ENCODE measurements at places on chromosomes 2 and 18.

GRCh38 chr2:60581433-60582282, 28.2 kb upstream of the BCL11A start:
- DNase-seq = peak; percentile 72

- DNase-seq = no peak
These were observed 127.0 kb downstream of the ST6GAL2 start for GRCh38 chr2:106758901-106759497.

DNA sequence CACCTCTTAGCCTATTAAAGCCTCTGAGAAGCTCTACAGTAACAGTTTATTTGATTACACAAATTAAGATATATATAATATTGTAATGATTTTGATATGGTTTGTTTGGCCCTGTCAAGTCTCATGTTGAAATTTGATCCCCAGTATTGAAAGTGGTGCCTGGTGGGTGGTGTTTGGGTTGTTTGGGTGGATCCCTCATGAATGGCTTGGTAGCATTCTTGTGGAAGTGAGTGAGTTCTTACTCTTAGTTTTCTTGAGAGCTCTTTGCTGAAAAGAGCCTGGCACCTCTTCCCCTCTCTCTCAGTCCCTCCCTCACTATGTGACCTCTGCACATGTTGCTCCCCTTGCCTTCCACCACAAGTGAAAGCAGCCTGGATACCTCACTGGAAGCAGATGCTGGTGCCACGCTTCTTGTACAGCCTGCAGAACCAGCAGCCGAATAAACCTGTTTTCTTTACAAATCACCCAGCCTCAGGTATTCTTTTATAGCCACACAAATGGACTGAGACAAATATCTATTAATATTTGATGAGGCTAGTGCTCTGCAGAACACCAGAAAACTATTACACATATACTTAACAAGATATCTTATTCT, 52.8 kb downstream of the SLC4A10 start:
- DNase-seq = no peak

DNA sequence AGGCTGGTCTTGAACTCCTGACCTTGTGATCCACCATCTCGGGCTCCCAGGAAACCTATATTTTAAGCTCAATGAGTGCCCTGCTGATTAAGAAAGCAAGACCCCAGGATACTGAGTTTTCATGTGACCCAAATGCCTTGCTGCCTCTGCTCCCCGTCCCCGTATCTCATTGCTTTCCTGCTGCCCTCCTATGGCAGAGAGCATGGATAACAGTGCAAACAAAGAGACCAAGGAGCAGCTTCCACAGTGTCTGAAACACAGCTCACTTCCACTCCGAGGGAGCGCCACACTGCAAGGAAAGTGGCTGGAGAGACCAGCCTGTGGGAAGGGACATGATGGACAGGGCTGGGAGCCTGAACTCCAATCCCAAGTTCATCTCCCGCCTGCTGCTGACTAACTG, 246.8 kb downstream of the TMEM182 start:
- DNase-seq = no peak

- no peak for DNase-seq
These were observed 155.1 kb upstream of the RASGRP3 start for GRCh38 chr2:33321236-33321771.

DNA sequence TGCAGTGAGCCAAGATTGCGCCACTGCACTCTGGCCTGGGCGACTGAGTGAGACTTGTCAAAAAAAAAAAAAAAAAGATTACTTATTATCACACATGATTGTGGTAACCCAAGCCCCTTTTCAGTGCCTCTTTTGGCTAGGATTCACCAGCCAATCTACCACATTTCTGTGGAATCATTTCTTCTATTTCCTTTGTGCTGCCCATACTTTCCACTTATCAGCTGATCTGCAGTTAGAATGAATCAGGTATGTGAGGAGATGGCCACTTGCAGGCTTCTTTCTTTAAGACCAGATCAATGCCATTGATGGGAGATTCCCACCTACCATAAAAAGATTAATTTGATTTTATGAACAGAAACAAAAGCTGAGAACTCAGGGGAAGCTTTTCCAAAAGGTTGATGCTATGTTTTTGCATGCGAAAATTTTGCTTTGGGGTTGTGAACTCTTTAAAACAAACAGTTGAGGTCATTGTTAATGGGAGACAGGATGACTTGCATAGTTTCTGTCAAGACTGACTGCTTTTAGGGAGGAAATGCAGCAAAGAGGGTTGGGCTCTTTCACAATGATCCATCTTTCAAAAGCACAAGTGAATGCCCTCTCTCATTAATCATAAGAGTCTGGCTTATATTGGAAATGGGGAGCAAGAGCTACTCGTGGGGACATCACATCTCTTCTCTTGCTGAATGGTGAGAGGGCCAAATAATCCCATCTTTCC, 66.9 kb upstream of the CYP26B1 start:
- no peak for DNase-seq

DNA sequence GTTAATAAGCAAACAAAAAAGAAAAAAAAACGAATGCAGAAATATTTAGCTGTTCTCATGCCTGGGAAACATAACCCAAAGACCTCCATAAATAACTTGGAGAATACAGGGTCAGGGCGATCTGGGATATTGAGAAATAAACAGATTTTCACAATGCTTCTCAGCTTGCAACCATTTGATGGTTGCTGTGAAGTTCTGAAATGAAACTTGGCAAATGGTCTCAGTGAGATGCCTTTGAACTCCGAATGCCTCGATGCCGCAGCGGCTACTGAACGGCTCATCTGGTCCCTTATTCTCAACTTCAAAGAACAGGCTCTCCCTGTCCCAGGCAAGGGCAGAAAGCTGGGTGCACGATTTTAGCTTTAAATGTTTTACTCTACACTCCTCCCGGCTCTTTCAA, 78.1 kb downstream of the ZNF516 start:
- no peak for DNase-seq

GRCh38 chr2:31238906-31239592, 5.1 kb downstream of the EHD3 start:
- no peak for DNase-seq

GRCh38 chr18:24726727-24727492, 266.5 kb downstream of the HRH4 start:
- peak; percentile 35 for DNase-seq

GRCh38 chr2:195092341-195092740, 564.7 kb upstream of the SLC39A10 start:
- DNase-seq = no peak

DNA sequence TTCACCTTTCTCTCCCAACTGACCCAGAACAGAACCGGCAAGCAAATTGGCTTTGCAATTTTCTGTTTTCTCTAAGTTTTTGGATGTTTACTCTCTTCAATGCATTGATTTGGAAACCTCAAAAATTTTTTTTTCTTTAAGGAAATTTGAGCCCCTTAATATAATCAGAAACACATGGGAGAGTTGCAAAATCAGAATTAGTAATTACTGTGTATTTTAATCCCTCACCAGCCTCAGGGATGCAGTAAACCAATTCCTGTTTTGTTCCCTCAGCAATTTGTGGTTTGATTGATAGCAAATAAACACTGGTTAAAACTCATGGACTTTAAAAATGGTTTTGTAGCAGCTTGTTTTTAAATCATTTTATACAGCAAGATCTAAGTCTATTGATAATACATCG, 281.5 kb downstream of the NEDD4L start:
- no peak for DNase-seq

GRCh38 chr2:29702276-29702675, 219.1 kb downstream of the ALK start:
- DNase-seq = no peak

DNA sequence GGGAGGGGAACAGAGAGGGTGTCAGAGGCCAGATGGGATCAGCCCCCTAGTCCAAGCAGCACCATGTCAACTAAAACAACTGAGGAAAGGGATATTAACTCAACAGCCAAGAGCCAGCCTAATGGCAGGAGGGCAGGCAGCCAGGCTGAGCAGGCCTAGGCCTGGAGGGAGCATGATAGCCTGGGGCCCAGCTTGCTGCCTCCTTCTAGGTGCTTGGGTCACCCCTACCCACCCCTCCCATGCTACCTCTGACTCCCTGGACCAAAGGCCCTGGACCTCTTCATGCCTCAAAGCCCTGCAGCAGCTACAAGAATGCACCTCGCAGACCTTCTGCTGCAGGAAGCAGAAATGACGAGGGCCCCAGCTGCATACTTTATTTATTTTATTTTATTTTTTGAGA, 22.1 kb upstream of the TNS1 start:
- DNase-seq = no peak

GRCh38 chr2:98975611-98976010, 39.6 kb upstream of the CRACDL start:
- DNase-seq = no peak

DNA sequence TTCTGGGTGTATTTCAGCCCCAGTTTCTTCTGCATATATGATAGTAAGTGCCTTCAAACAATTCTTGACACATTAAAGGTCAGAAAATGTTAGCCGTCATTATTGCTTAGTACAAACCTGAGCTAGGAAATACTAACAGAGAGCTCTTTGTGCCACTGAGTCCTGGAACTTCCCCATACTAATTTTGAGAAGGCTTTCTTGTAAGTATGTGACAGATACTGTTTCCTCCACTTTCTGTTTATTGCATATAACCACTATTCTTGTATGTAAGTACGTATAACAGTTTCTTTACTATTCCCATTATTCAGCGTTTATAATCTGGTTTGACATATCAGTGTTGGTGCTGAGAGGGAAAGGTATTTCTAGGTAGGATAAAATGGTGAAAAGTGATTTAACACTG, 9.8 kb downstream of the PPP1CB start:
- DNase-seq = no peak

- no peak for DNase-seq
These were observed 7.4 kb upstream of the FHL2 start for GRCh38 chr2:105406221-105406620.

DNA sequence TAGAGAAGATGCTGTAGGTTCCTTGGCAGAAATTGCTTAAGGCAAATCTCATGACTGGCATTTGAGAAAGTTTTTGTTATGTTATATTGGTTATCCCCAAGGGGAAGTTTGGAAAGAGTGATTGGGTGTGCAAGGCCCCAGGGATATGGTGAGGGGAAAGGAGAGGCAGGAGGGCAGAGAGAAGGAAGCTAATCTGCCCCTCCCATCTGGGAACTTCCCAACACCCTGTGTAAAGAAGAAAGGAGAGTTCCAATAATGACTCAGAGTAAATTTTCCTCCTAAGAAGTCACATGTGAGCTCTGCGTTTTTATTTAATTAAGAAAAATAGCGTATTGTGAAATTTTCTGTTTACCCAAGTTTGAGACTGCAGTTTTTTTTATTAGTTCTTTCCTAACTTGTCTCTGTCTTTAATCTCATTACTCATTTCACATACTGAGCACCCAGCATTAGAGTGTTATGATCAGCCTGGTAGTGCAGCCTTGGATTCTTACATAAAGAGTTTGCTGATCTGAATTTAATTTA, 3.1 kb upstream of the KYNU start:
- DNase-seq = no peak

DNA sequence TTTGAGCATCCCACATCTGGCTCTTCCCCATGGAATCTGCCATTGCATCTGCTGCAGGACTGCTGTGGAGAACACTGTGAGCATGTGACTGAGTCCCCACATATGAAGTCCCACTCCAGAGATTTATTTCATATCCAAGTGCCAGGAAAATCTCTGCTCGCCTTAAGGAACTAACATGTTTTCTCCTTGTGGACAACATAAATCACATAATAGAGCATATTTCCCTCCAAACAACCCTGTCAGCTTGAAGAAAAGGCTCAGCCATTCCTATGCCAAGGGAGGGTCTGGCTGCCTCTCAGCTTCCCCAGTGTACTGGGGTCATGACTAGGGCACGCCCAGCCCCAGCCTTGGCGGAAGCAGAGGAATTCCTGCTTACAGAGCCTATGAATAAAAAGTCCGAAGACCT, 193.7 kb downstream of the DNER start:
- DNase-seq = no peak

DNA sequence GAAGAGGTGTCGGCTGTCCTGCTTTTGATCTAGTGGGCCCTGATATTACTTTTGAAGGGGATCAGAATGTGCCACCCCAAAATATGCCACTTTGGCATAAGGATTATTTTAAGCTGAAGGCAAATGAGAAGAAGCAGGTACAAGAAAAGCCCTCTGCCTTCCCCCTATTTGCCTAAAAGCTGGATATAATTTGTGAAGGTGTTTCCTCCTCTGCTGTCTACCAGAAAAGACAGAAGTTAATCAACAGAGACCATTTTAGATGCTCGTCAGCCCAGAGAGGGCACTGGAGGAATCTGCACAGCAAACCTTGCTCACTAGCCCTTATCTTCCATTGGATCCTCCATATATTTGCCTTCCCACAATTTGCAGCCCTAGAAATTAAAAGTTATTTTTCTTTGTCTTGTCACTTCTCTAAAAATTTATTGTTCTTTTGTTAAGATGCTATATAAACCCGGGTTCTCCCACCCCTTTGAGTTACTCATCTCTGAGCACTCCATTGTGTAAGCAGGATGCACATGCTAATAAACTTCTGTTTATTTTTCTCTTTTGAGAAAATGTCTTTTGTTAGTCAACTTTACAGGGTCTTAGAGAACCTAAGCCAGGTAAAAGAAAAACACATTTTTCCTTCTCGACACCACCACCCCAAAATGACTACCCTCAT, 163.2 kb upstream of the SLC1A4 start:
- DNase-seq = no peak

DNA sequence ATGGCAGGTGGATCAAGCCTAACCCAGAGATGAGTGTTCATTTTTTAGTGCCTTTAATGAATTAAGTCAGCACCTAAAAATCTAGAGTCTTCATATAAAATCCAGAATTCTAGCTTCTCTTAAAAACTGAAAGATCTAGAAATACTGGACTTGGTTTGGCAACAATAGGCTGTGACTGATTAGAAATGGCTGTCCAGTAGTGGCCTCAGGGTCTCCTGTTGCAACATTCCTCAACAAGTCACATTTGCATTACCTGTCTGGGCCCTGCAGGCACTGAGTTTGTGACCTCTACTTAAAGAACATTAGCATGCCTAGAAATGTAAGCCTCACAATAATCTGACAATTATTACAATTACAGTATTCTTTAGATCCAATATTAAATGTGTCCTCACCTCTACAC, 33.1 kb downstream of the MBD2 start:
- DNase-seq = no peak

DNA sequence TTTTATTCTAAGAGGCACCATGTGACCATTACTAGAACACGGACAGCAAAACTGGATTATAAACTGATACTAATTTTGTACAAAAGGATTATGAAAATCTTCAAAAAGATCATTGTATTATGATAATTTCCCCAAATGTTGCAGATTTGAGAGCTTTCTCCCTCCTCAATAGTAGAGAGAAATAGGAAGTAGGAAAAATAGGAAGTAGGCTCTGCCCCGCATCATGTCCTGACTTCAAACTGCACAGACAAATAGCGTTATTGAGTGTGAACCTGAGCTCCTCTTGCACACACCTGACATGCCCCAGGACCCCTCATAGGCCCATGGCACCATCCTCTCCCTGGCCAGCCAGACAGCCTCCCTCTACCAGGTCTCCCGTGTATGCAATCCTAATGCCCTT, 25.4 kb downstream of the CHRNA1 start:
- no peak for DNase-seq

GRCh38 chr18:78160961-78161656, 818.5 kb upstream of the SALL3 start:
- no peak for DNase-seq

DNA sequence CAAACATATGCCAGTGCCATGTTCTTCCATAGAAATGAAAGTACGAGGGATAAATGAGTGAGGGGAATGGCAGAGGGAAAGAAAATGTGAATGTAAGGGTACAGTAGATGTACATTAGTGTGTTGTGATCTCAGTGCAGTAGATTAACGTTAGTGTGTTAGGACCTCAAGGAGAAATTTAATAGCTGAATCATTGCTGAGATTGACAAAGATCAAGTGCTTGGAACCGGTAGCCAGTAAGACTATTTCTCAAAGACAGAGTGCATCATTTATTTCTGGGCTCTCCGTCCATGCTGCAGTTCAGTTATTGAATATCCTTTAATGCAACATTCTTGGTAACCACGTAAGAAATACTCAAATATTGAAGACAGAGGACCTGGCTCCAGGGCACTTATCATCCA, 246.0 kb downstream of the PTPRM start:
- DNase-seq = no peak
